Stimulated activated CD4-positive, alpha-beta T cell treated with anti-CD3 and anti-CD28 coated beads, Interleukin-2, amount 100 ng/mL, for 24 hours (primary cell): ENCODE measurements at places on chromosomes 1 and 21.

- no peak for DNase-seq
Measured at GRCh38 chr1:34408011-34408410, 231.3 kb downstream of the C1orf94 start.

- no peak for DNase-seq
Measured at GRCh38 chr1:208581209-208581608, 337.0 kb upstream of the PLXNA2 start.

- DNase-seq: no peak
Measured at GRCh38 chr1:236353813-236354212, 40.3 kb upstream of the EDARADD start.

- no peak for DNase-seq
Measured at GRCh38 chr1:40926441-40926840, 53.1 kb upstream of the CTPS1 start.
